ENCODE measurements at places on chromosomes 3 and 15.
A peak's percentile ranks its signal among the peaks of the same experiment; 100 is the strongest.

DNA sequence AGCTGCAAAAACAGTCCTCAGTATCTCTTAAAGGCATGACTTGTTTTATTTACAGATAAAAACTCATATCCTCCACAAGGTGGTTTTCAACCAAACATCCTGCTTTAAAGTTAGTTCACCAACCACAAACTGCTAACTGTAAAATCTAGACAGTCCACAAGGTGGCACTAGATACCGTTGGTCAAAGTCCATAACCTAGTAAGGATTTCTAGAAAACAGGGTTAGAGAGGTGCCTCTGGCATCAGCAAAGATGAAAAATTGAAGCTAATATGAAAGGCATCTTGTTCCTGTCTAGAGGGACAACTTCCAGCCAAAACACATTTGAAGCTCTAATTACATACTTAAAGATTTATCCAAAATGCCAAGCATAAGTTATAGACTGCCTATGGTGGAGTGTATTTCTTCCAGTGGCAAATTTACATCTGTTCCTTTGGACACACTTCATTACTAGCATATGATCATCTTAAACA lies 56.0 kb downstream of the ZMAT3 start:
- peak; percentile 86 for DNase-seq

DNA sequence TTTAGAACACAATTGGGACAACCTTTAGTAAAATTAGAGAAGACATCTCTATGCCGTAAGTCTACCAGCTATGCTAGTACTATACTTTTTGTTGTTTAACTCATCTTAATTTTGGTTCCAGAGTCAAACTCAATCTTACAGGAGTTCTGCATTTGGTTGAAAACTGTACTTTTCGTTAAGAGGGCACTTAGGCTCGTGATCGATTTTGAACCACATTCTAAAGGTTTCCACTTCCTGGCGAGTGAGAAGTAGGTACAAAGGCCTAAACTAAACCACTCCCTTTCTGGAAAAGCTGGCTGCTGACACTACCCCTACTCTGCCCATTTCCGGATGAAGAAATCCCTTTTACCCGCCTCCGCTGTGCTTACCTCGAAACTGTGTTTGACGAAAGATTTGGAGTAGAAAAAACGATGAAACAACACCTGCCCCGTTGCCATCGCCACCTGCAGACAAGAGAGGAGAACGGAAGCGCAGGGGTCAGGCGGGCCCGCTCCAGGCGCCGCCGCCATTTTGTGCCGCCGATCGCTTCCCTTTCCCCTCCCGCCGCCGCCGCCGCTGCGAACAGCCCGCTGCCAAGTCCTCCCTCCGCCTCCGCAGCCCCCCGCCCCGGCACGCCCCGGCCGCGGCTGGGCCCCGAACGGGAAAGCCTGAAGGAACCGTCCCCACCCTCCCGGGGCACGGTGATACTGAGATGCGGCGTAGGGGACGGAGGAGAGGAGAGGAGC lies 748 bp downstream of the CCNL1 start:
- DNase-seq: peak; percentile 87

- DNase-seq: peak; percentile 20
These were observed 25.6 kb downstream of the SEC22C start for GRCh38 chr3:42556089-42556632.

DNA sequence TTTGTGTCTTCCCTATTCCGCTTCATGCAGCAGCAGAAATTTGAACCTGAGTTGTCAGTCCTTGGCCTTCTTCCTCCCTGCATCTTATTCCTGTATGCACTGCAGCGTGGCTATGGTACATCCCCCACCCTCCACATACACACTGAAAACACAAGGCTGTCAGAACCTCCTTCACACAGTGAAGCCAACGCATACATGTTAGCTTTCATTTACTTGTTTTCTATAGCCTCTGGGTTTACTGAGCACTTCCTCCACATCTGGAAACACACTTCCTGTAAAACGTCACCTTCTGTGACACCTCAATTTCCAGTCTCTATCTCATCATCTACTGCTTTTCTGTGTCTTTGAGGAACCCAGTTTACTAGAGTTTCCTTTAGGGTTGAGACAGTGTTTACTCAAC lies 47.0 kb downstream of the SUSD5 start:
- peak; percentile 12 for DNase-seq

GRCh38 chr3:11375333-11376088 lies 103.3 kb downstream of the ATG7 start:
- no peak for DNase-seq

- no peak for DNase-seq
These were observed 6.9 kb downstream of the C15orf62 start for GRCh38 chr15:40776537-40777141.

DNA sequence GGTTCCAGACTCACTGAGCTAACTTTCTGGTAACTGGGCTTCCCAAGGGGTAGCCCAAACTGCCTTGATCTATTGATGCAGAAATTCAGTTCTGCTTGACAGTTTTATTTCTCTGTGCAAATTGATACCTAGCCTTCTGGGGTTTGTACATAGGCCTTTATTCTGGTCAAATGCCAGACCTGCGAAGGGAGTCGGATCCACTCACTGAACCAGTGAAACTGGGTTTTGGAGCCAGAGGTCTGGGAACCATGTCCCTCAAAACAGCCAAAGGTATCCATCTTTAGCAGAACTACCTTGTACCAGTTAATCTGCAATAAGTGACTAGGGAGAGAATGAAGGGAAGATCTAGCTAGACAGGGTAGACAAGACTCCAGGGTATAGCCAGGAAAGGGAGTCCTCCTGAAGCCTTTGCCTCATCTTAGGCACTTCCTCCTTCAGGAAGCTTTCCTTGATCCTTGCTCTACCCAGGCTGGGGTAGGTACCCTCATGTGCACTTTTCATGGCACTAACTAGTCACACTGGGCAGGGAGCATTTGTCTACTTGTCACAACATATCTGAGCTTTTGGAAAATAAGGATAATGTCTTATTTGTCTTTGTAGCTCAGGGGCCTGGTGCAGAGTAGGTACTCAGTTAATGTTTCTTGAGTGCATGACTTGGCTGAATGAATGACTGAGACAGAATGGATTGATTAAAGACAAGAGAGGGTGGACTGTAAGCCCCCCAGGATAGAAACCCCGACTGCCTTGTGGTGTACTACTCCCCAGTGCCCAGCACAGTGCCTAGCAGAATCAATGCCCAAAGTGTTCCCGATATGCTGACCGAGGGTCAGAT lies 1.4 kb upstream of the SNX33 start:
- DNase-seq: no peak

GRCh38 chr3:144822671-144823070 lies 851.0 kb downstream of the DIPK2A start:
- no peak for DNase-seq

All from OCI-LY7 (cell line).